GDM1 (cell line): ENCODE measurements at places on chromosomes 5 and 9.

- DNase-seq, result no peak
These were observed 132.9 kb downstream of the RXRA start for GRCh38 chr9:134459164-134459563.

GRCh38 chr9:114016629-114017423 is 61.3 kb downstream of the AMBP start:
- DNase-seq, result no peak

DNA sequence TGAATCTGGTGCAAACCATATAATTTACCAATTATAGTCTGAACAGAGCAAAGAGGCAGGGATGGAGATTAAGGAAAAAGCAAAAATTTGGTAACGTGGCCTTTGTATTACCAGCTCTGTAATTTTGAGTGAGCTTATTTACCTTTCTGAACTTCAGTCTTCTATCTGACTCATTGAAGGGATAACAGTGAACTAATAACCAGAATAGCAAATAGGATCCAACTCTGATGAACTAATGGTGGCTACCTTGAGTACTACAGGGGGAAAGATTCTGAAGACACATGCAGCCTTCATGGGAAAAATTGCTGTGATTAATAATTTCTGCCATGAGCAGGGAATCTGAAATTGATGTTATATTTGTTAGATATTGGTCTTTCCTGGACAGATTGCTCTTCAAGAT is 23.0 kb upstream of the LARP1 start:
- no peak for DNase-seq

- DNase-seq, result no peak
These were observed 102.0 kb upstream of the NREP start for GRCh38 chr5:111859031-111859430.

DNA sequence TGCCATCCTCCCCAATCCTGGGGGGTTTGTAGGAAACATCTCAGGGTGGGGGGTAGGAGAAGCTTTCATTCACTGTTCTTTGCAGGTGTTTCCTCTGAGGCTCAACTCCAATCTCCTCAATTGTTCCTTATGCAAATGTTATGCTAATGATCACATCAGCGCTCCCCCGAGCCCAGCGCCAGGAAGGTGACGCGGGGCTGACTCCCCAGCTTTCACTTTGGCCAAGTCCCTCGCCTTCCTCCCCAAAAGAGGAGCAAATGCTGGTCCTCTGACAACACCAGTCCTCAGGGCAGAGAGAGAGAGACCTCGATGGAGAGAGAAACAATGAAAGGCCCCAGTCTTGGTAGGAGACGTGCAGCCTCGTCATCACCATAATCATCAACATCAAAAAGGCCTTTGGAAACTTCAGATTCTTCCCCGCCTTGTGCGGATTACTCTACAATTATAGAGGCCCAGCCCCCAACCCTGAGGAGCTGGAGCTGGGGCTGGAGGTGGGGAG is 39.1 kb downstream of the PCDH1 start:
- no peak for DNase-seq

DNA sequence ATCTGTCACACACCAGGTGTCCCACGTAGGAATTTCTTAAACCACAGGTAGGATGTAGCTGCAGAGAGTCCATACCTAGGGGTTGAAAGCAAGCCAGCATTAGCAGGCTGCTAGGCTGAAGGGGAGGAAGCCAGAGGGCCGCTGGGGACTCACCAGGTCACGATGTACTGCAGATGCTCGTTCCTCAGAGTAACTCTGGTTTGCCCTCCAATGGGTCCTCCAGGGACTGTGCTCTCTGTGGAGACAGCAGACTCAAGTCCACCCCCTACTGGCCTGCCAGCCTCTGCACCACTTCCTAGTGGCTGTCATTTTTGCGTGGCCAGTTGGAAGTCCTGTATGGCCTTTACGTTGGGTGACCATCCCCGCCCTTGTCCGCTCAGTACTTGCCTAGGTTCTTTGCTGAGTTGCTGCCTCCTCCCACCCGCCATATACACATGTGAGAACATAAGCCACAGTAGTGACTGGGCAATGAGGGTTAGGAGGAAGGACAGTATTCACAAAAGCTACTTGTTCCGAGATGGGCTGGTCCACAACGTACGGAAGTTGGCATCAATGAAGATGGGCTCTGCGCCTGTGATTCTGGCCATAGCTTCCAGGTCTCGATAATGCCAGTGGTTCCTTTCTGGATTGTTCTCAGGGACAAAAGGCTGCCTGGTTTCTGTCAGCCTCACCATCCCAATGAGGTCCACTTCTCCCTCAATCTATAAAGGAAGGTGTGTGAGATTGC is 4.1 kb downstream of the RPL7A start:
- peak; percentile 46 for DNase-seq

DNA sequence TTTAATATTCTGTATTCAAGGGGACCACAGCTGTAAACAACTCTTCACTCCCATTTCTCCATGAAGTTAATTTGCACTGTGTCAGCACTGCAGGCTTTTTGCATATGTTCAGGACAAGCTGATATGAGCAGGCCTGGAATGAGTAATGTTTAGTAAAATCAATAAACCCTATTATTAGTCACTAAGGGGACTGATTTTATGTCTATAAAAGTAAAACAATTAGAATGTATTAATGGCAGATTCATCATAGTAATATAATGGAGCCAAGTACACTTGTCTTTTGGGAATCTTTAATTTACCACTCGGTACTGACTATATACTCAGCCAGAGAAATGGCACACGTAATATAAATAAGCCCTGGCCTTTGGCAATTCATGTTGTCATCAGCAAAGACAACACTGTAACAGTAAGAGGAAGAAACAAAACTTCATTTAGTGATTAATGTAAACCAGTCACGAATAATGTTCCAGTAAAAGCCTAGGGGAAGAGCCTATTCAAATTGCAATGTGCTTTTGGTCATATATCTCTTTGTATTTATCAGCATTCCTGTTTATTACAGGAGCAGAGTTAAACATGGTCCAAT is 111.6 kb downstream of the ZNF608 start:
- no peak for DNase-seq

DNA sequence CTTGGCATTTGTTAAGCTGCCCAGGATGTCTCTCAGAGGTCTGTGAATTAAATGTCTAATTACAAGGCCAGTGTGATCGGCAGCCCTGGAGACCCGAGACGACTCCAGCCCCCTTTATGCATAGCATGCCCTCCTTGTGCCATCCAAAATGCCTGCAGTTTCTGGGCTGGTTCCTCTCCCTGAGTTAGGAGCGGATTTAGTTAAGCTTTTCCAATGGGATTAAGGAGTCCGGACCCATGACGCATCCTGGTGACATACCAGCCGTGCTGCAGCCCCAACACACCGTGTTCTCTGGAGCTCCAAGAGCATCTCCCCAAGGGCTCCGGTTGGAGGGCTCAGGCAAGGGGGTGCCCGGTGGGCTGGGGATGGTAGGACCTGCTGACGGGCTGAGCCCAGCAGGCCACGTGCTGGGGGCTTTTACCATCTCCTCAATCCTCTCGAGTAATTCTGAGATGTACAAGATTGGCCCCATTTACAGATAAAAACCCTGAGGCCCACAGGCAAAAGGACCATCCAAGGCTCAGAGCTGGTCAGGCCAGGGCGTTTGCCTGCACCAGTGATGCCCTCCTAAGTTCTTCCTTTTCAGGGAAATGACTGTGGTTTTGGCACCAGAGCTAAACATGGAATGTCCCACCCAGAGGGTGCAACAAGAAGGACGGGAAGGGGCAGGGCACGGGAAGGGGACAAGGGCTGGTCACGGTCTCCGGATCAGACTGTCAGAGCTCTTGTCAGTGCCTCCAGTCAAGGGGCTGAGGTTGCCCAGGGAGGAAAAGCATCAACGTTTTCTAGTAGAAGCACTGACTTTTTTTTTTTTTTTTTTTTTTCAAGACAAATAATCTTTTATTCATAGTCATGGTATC is 82.6 kb upstream of the PHYKPL start:
- no peak for DNase-seq

DNA sequence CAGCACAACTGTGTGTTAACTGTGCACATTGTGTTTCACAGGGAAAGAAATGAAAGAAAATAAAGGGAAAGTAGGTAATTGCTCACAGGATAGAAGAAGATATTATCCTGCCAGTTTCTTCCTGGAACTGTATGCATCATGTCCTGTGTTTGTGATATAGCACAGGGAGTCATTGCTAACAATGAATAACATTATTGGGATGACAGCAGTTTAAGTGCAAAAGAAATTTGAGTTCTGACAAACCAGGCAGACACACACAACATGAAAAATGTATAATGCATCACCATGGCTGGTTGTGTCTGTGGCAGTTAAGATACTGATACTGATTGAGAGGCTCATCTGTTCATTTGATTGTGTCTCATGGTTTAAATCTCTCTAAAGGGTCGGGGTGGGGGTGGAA is 145.4 kb downstream of the SPATA31D1 start:
- no peak for DNase-seq

DNA sequence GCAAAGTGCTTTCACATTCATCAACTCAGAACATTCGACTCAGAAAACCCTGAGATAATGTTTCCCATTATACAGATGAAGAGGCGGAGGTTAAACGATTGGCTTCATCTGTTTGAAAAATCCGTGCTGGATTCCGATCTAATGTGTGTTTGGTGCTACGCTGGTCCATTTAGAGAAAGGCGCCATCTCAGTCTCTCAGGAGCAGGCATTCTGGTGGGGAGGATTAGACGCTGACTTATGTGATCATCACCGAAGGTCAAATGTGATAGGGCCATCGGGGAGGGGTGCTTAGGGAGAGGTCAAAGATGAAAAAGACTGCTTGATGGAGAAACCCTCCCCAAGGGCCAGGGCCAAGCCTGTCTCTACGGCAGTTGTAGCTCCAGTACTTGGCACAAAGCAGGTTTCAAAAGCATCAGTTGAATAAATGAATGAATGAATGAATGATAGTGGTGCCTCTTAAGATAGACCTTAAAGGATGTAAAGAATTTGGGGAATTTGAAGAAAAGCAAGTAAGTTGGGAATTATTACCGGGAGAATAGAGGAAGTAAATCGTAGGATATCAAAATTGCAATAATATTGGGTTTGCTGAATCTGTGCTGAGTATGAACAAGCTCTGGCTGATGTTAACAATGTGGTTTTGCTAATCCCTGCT is 160.6 kb upstream of the SHB start:
- no peak for DNase-seq

DNA sequence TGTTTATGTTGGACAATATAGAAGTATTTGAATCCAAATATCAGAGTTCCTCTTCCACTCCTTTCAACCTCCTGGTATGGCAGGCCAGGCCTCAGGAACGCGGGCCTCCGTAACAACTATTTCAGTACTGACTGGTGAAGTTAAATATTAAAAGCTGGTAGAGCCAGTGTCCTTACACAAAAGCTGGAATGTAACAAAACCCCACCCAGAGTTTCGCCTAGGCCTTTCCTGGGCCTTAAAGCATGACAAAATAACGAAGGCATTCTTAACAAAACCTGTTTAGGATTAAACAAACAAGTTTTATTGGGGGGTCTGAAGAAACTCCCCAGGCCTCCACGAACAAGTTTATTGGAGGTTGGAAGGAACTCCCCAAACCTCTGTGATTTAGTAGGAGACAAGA is 61.6 kb upstream of the GNE start:
- DNase-seq, result no peak

DNA sequence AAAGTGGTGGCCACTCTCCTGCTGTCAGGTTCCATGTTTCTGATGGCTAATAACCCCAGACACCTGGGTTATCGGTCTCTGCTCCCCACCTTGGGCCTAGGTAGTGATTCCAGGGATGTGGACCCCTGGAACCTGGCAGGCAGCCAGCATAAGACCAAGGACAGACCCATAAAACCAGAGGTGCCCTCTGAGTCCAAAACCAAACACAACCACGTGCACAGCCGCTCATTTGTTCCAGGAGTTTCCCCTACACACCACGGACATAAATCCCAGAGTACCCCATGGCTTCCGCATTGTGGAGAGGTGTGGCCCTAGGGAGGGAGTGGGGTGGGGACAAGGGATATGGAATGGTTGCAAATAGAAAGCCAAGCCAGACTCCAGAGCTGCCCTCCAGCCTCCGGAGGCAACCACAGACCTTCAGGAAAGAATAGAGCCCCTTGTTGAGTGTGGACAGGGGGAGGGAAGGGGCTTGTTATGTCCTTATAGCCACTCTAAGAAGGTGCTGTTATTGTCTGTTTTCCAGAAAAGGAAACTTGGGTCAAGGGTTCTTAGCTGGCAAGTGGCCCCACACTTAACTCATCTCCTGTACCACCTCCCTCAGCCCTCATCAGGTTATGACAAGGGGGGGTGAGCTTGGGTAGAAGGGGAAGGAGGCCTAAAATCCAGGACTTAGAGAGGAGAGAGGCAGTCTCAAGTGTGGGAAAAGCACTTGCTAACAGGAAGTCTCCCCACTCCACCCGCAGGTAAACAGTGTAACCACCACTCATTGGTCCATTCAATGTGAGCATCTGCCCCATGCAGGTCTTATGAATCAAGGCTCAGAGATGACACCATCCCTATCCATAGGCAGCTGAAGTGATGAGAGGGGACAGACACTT is 23.6 kb upstream of the CYSTM1 start:
- DNase-seq, result no peak

- DNase-seq, result no peak
These were observed 12.9 kb downstream of the TJP2 start for GRCh38 chr9:69186841-69187611.

GRCh38 chr5:150208187-150209098 is 18.6 kb downstream of the SLC6A7 start:
- DNase-seq, result no peak

GRCh38 chr5:62457071-62457470 is 44.5 kb downstream of the IPO11 start:
- DNase-seq, result no peak
